ENCODE measurements at places on chromosomes 1 and 21.

- DNase-seq = no peak
Observed at GRCh38 chr1:19704247-19705113, 39.8 kb downstream of the HTR6 start.

DNA sequence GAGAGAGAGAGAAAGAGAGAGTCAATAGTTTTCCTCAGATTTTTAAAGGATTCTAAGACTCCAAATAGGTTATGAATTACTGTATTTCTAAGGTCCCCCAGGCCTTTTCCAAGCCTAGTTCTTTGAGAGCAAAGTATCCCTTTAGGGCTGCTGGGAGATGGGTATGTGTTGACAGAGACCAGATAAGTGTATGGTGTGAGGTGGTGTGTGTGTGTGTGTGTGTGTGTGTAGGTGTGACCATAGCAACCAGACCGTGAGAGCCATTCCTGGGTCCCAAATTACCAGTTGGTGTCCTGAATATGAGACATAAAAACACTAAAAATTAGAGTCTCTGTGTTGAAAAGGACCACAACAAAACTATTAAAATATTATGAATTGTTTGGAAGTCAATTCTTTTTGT, 41.7 kb upstream of the DNAJC6 start:
- DNase-seq = no peak

GRCh38 chr1:86460998-86461397, 7.7 kb upstream of the CLCA1 start:
- no peak for DNase-seq

- DNase-seq = no peak
Observed at GRCh38 chr1:188432427-188432826, 1603.7 kb downstream of the PLA2G4A start.

- no peak for DNase-seq
Observed at GRCh38 chr1:171233183-171233582, 15.1 kb upstream of the FMO1 start.

- DNase-seq = no peak
Observed at GRCh38 chr1:24898152-24898908, 31.7 kb downstream of the RUNX3 start.

GRCh38 chr1:46749404-46749803, 30.5 kb upstream of the EFCAB14 start:
- DNase-seq = no peak

GRCh38 chr1:71850936-71851335, 431.4 kb downstream of the NEGR1 start:
- DNase-seq = no peak

GRCh38 chr1:159934136-159935039, 9.1 kb upstream of the TAGLN2 start:
- no peak for DNase-seq

- no peak for DNase-seq
Observed at GRCh38 chr1:93042187-93043056, 36.7 kb upstream of the MTF2 start.

DNA sequence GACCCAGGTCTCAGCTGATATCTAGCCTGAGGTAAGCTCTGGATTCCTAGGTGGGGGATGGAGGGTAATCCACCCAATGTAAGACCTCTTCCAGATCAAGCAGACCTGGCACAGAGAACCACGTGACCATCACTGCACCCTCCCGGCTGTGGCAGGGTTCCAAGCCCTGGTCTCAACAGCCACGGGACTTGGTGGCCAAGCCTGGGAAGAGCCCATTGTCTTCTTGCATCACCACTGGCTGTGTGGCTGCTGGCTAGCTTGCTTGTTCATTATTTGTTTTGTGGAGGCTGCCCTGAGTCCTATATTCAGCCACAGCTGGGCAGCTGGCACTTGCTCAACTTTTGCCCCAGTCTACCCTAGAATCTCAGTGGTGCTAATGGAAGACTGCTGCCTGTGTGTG, 24.1 kb upstream of the NFASC start:
- no peak for DNase-seq

DNA sequence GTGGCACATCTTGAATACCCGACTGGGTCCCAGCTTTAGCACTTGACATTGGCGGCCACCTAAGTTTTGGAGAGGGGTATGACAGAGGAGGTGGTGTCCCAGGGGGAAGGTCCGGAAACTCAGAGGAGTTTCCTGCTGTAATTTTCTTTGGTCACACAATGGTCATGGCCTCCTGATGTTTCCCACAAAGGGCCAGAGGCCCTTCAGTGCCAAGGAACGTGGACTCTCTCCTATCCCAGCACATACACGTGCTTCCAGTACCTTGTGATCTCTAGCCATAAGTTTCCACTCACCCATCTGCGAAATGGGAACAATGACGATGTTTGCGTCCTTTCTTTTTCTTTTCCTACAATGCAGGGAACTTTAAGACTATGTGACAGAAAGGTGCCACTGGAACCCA, 13.2 kb downstream of the CAPN2 start:
- no peak for DNase-seq

GRCh38 chr21:31298618-31299269, 45.3 kb downstream of the TIAM1 start:
- no peak for DNase-seq

DNA sequence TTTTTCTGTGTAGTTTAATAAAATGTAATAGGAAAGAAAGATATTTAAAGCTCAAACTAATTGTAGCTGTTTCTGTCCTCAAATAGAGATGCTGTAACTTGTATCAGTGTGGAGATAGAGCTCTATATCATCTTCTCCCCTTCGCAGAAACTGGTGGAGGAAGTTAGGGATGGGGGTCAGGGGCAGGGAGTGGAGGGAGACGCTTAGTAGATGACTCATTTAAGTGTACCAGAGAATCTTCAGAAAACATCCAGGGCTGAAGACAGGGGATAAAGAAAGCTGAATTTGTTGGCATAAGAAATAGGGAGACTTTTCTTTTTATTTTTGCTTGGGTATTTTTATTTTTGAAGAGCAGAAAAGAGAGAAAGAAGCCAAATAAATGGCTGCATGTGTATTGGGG, 282.6 kb upstream of the DPYD start:
- DNase-seq = no peak

- no peak for DNase-seq
Observed at GRCh38 chr1:36590264-36590663, 107.6 kb upstream of the CSF3R start.

DNA sequence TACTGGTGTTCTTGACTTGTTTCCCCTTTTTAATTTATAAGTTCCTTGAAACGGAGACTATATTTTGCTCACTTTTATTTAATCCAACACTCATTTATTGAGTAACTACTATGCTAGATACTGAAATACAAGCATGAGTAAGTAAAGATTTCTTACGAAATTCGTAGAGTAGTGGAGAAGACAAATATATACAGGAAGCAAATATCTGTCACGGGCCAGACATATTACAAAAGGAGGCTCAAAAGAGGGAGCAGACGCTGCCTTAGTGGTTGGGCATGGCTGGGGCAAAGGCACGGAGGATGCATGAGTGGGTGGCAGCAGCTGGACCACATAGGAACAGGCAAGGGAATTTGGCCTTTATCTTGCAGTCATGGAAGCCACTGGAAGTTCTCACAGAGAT, 6.8 kb downstream of the NCF2 start:
- no peak for DNase-seq

DNA sequence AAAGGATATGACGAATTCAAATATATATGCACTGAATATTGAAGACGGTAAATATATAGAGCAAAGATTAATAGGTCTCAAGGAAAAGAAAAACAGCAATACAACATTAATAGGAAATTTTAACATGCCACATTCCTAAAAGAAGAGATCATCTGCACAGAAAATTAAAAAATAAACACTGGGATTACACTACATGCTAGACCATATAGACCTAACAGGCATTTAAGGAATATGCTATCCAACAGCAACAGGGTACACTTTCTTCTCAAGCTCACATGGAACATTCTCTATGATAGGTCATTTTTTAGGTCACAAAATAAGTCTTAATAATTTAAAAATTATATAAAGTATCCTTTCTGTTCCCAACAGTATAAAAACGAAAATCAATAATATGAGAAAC, 1038.3 kb downstream of the KCNT2 start:
- DNase-seq = no peak

DNA sequence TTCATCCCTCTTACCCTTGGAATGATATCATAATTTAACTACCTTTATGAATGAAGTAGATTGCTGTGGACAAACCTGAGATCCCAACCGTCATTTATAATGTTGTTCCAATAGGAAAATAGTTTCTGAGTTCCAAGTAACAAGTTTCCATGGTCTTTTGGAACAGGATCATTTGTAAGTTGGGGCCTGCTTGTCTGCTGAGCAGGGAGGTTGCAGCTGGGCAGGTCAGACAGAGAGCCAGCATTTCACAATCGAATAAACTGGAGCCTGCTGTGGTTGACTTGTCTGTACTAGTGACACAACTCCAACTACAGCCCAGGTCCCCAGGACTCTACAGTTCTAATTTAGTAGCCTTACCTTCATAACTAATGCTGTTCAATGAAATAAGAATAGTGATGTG, 18.6 kb upstream of the RALGPS2 start:
- DNase-seq = no peak

DNA sequence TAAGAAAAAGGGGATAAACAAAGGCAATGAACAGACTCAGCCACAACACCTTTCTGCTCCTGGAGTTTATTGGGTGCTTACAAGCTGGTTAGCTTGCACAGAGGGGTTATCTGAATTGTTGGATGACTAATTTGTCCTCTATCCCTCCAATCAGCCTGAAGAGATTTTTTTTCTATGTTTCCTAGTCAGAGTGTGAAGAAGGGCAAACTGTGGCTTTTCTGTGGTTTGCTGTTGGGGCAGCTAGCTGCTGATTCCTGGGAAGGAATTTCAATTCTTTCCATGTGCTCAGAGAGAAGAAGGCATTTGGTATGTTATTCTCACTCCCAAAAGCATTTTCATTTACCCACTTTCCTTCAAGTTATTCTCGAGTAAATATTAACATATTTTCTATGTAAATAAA, 48.6 kb downstream of the PCP4 start:
- no peak for DNase-seq

- DNase-seq = no peak
Observed at GRCh38 chr1:55352811-55353180, 137.6 kb upstream of the USP24 start.

GRCh38 chr1:184486761-184487445, 100.1 kb downstream of the C1orf21 start:
- no peak for DNase-seq

GRCh38 chr1:66402194-66402593, 131.8 kb upstream of the SGIP1 start:
- no peak for DNase-seq

GRCh38 chr1:21308847-21309652, 18.8 kb upstream of the ECE1 start:
- no peak for DNase-seq

- DNase-seq = no peak
Observed at GRCh38 chr1:97042551-97042950, 321.0 kb downstream of the PTBP2 start.

DNA sequence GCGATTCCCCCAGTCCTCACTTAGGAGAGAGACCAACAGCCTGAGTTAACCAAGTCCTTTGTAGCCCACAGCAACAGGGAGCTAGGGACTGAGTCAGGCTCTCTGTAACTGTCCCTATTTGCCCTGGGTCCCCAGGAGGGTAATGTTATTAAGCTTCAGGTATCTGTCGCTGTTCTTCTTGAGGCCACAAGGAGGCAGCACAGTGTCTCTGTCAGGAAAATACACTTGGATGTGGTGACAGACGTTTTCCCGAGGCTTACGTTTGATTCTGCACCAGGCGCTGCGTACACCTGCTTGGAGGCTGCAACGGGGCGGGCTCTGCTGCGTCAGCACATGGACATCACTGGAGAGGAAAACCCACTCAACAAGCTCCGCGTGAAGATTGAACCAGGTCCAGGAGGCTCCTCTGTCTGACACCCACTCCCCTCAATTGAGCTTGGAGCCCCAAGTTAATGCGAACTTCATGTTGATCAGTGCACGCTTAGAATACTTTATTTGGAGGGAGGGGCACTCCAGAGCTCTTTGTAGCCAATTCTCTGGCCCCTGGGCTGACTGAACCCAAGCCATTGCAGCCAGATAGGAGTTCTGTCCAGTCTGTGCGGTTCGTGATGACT, 10.7 kb upstream of the ELF3 start:
- DNase-seq = no peak

DNA sequence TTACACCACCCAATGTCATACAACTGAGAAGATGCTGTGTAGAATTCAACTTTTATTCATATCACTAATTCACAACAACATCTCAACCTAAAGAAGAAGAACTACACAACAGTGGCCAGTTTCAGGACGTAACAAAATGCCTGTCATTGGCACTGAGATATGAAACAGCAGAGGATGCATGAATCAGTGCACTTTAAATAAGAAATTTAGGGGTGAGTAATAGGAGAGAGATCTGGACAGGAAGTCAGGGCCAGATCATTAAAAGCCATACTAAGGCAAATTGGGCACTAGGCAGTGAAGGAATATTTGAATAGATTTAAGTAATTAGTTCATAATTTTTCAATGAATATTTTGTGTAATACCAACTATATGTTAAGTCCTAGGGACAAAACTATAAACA, 510.5 kb downstream of the PLPP3 start:
- no peak for DNase-seq

DNA sequence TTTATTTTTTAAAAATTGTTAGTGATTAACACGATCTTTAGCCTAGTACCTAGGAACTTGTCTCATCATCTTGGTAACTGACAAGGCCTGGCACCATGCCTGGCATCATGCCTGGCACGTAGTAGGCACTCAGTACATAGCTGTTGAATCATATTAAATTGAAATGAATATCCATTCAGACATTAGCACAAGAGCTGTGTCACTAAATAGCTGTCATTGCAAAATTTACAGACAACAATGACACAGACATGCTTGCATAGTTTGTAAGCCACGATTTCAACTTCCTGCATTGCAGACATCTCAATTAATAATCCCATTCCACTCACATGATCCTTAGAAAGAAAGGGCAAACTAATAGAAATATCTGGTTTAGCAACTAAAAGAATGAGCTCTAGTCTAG, 15.4 kb upstream of the PHACTR4 start:
- DNase-seq = no peak

DNA sequence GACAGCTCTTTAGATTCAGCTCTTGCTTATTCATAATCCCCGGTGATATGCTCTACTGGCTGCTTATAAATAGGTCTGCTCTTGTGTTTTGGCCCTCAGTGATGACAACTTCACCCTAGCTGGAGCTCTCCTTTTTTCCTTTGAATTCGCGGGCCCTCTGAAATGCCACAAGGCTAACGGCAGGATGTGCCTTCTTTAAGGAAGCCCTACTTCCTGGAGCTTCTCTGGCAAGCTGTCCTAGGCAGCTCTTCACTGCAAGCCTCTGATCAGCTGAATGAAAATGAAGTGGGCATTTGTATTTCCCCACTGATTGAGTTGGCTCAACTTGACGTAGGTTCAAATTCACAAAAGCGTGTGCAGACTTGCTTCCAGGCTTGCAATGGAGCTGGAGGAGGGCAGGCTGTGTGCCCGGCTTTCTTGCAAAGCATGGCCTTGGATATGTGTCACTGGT, 22.2 kb downstream of the SGIP1 start:
- no peak for DNase-seq

GRCh38 chr1:155471891-155472290, 90.7 kb downstream of the ASH1L start:
- DNase-seq = no peak

- no peak for DNase-seq
Observed at GRCh38 chr1:56806804-56807203, 12.4 kb downstream of the FYB2 start.

- no peak for DNase-seq
Observed at GRCh38 chr21:29230551-29231261, 68.0 kb upstream of the BACH1 start.
